Stimulated activated CD4-positive, alpha-beta T cell treated with anti-CD3 and anti-CD28 coated beads, Interleukin-1b, Interleukin-23, amount 100 ng/mL, for 48 hours (primary cell): ENCODE measurements at places on chromosomes 12 and 14.

- no peak for DNase-seq
Measured at GRCh38 chr12:2980630-2981029, 21.4 kb downstream of the TEAD4 start.

DNA sequence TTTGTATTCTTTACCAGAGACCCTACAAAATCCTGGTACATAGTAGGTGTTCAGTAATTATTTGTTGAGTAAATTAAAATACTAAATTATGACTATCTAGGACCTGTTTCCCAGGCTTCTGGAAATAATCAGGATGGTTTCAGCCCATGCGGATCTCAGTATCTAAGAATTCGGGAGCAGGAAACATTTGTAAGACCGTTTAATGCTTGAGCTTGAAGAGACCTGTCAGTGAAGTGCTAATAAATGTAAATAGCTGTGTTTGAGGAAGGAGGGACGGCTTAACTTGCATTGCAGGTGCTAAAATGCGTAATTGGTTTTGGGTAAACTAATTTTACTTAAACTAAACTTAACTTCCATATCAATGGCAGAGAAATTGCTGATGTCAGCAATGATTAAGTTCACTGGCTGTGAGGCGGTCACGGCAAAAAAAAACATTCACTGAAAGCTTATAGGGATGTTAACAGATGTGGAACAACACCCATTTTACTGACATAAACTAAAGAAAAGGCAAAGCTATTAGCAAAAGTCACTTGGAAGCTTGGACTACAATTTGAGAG is 28.6 kb upstream of the AEBP2 start:
- no peak for DNase-seq

DNA sequence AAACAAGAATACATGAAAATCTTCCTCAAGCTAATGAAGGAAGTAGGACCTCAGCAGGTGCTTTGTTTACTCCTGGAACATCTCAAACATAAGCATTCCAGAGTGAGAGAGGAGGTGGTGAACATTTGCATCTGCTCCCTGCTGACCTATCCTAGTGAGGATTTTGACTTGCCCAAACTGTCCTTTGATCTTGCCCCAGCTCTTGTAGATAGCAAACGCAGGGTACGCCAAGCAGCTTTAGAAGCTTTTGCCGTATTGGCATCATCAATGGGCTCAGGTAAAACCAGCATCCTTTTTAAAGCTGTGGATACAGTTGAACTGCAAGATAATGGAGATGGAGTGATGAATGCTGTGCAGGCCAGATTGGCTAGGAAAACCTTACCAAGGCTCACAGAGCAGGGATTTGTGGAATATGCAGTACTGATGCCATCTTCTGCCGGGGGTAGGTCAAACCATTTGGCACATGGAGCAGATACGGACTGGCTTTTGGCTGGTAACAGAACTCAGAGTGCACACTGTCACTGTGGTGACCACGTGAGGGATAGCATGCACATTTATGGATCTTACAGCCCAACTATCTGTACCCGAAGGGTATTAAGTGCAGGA is 1.9 kb downstream of the TOGARAM1 start:
- DNase-seq: no peak

GRCh38 chr14:87934185-87934584 is 58.8 kb downstream of the GALC start:
- DNase-seq: no peak

- DNase-seq: no peak
Measured at GRCh38 chr12:77992760-77993159, 162.1 kb downstream of the NAV3 start.

- DNase-seq: no peak
Measured at GRCh38 chr12:108340037-108340436, 926 bp upstream of the CMKLR1 start.

- DNase-seq: no peak
Measured at GRCh38 chr12:25767606-25768005, 190.9 kb upstream of the RASSF8 start.

- no peak for DNase-seq
Measured at GRCh38 chr12:111978545-111978944, 34.4 kb downstream of the TMEM116 start.

DNA sequence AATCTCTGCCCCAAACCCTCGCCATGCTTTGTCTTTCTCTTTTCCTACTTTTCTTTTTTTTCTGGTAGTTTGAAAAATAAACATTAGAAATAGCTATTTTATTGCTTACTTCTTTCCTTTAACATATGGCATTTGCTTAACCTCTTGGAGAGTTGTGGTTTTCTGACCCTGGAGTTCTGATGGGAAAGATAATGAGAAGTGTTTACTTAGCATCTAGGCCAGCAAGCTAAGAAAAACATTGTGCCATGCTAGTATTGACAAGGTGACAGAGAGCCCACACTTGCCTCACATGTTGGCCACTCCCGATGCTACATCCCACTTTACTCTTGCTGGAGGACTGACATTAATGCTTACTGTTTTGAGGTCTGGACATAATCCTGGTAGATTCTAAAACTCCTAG is 886.2 kb downstream of the DIO2 start:
- DNase-seq: no peak

DNA sequence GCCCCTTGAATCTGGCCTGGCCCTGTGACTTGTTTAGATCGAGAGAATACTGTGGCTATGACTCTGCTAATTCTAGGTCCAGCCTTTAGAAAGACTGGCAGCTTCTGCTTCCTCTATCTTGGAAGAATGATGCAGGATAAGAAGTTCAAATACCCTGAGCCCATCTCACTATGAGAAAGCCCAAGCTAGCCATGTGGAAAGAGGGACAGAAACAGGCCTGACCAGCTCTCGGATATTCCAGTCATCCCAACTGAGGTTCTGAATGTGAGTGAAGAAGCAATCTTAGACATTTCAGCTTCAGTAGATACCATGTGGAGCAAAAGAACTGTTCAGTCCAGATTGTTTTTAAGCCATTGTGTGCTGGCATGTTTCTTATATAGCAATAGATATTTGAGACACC is 17.3 kb upstream of the KRR1 start:
- no peak for DNase-seq
